ENCODE measurements at places on chromosomes 4 and X. TPM values are rescaled to one million over a fixed set of nuclear protein-coding genes. Genes with fewer than 3 reads are reported as not detected.

DIPK2B gene
- 34.5 TPM for total RNA-seq

TMPRSS11B gene
- total RNA-seq, result not detected

PRKX gene
- total RNA-seq, result 34.1 TPM

GJB1 gene
- 17.6 TPM for total RNA-seq

DNA sequence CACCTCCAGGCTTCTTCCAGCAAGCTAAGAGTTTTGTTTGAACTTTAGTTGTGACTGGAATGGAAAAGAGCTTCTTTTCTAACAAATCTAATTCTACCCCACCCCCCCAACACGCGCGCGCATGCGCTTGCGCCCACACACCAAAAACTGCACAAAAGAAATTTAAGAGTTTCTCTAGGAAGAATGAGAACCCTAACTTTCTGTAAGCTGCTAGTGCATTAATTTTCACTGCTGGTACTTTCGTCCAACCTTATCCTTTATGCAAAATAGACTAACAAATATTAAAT, 9.0 kb upstream of the INTU start:
- DNase-seq, result no peak

- DNase-seq, result no peak
These were observed 51.4 kb downstream of the SGMS2 start for GRCh38 chr4:107876099-107876498.

DNA sequence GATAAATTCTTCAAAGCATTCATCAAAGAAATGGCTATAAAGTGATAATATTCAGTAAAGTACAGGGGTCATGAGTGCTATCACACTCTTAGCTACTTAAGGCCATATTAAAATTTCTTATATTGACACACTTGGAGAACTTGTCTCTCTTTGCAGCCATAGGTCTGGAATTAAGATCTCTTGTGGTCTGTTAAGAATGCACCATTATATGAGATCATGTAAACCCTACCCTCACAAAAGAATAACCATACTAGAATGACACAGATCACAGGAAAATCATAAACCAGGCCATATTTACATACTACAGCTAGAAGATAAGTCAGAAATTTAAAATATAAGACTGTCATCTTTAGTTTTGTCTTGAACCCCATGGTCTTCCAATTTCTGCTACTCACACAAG, 434.3 kb downstream of the PDGFC start:
- DNase-seq, result no peak

- no peak for DNase-seq
These were observed 48.1 kb downstream of the LUZP4 start for GRCh38 chrX:115337491-115338144.

- no peak for DNase-seq
These were observed 152.1 kb downstream of the SLC39A8 start for GRCh38 chr4:102193145-102193544.

DNA sequence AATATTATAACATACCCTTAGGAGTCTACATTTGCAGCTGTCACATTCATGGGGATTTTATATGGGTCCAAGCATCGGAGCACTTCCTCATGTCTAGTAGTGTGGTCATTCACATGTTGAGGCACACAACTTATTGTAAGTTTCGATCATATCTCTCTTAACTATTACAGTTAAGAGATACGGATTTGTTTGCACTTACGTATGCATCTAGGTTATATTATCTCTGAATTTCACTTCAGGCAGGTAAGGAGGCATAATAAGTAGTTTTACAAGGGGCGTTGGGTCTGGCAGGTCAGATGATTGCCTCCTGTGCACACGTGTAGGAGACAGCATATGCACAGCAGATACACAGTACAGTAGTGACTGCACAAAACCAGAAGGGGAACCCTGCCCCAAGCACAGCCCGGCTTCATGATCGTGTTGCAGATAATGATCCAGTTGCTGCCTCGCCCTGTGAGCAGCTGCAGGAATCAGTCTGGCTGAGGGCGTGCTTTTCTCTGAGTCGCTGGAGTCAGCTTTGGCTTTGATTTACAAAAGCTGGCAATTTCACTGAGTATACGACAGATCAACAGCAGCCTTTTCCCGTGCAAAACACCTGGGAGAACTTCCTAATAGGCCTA, 302.9 kb upstream of the GATB start:
- DNase-seq, result no peak
